ENCODE measurements at places on chromosomes 5 and 9.

- H3K36me3 ChIP-seq = no peaks in the 10 kb centered on the region
- H3K27ac ChIP-seq = no peak overlapping the region
- no peaks in the 10 kb centered on the region for H3K4me1 ChIP-seq
- H3K4me3 ChIP-seq = no peak overlapping the region
- H3K27me3 ChIP-seq = no peaks in the 10 kb centered on the region
- DNase-seq = no peak
Observed at GRCh38 chr5:14006823-14007520, 62.5 kb upstream of the DNAH5 start.

DNA sequence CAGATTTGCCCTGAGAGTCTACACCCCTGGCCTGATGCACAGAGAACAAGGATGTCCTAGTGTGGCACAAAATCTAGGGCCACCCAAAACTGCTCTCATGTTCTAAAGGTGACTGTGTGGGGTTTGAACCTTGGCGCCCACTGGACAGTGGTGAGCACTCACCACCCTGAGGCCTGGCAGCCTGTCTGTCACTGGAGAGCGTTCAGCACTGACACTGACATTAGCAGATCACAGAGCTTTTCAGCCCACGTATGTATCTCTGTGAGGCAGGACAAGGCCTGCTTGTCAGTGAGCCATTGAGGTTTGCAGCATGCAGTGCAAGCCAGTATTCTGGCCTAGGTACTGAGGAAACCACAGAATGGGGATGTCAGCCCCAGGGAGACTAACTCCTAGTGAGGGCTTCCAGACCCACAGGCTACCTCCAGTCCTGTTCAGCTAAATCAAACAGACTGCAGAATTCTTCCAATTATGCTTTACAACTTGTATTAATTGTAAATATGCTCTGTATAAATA lies 38.9 kb upstream of the SLC2A8 start:
- no peaks in the 10 kb centered on the region for H3K27me3 ChIP-seq
- H3K4me3 ChIP-seq = no peak overlapping the region
- H3K27ac ChIP-seq = peak overlapping the region; percentile 14
- no peak for DNase-seq
- H3K36me3 ChIP-seq = no peaks in the 10 kb centered on the region

- H3K27ac ChIP-seq = no peak overlapping the region
- H3K4me1 ChIP-seq = no peaks in the 10 kb centered on the region
- no peak overlapping the region for H3K4me3 ChIP-seq
Observed at GRCh38 chr9:84228130-84228720, 112.3 kb downstream of the SLC28A3 start.

DNA sequence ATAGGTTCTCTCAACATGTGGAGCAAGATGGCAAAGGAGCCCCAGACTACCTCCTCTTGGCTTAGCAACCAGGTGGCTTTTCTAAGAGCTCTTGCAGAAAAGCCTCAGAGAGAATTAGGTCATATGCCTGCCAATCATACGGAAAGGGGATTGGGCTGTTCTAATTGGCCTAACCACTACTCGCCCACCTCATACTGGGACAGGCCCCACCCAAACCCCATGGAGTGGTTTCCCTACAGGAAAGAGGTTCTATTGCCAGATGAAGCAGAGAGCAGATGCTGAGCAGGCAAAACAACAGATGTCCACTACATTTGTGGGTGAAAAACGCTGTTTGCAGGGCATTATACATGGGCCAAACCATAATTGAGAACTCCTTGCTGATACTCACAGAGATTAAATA lies 29.0 kb downstream of the ABLIM3 start:
- H3K36me3 ChIP-seq = no peaks in the 10 kb centered on the region
- no peaks in the 10 kb centered on the region for H3K4me1 ChIP-seq
- DNase-seq = no peak
- H3K27me3 ChIP-seq = no peaks in the 10 kb centered on the region
- H3K27ac ChIP-seq = no peak overlapping the region

GRCh38 chr9:38361473-38361850 lies 31.0 kb upstream of the ALDH1B1 start:
- H3K27ac ChIP-seq = no peak overlapping the region
- H3K4me3 ChIP-seq = no peak overlapping the region
- H3K4me1 ChIP-seq = no peaks in the 10 kb centered on the region
- H3K36me3 ChIP-seq = no peaks in the 10 kb centered on the region

DNA sequence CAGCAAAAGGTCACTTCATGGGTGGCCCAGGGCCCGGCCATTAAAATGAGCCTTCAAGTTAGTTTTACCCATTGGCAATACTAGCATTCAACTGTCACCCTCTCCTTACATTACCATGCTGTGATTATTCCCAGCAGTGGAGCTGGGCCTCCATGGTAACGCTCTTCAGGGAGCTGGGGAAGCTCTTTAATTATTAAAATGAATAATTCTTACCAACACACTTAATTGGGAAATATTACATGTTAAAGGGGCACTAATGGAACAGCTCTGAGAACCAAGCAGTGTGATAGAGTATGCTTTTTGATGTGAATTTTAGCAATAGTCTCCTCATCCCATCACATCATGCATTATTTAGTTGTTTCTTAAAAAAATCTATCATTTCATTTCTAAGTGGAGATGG lies 187.2 kb downstream of the CEMIP2 start:
- DNase-seq = no peak
- H3K36me3 ChIP-seq = no peaks in the 10 kb centered on the region
- no peaks in the 10 kb centered on the region for H3K4me1 ChIP-seq
- no peak overlapping the region for H3K4me3 ChIP-seq

- H3K4me3 ChIP-seq = no peak overlapping the region
- H3K27ac ChIP-seq = no peak overlapping the region
Observed at GRCh38 chr5:15558681-15559080, 58.7 kb downstream of the FBXL7 start.

DNA sequence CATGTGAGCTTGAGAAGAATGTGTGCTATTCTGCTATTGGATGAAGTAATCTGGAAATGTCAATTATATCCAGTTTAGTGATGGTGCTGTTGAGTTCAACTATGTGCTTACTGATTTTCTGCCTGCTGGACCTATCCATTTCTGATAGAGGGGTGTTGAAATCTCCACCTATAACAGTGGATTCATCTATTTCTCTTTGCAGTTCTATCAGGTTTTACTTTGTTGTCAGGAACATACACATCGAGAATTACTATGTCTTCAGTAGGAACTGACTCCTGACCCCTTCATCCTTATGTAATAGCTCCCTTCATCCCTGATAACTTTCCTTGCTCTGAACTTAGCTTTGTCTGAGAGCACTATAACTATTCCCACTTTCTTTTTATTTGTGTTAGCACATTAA lies 16.7 kb upstream of the CDC14B start:
- no peaks in the 10 kb centered on the region for H3K4me1 ChIP-seq
- H3K27ac ChIP-seq = no peak overlapping the region
- H3K36me3 ChIP-seq = no peaks in the 10 kb centered on the region
- DNase-seq = no peak

- no peak for DNase-seq
- H3K4me3 ChIP-seq = no peak overlapping the region
- H3K4me1 ChIP-seq = peaks cover 5% of the 10 kb centered on the region
- H3K27ac ChIP-seq = no peak overlapping the region
Observed at GRCh38 chr5:169978714-169979113, 1.6 kb downstream of the INSYN2B start.

- no peaks in the 10 kb centered on the region for H3K36me3 ChIP-seq
- H3K4me3 ChIP-seq = no peak overlapping the region
- no peaks in the 10 kb centered on the region for H3K4me1 ChIP-seq
- no peak for DNase-seq
- H3K27me3 ChIP-seq = no peaks in the 10 kb centered on the region
Observed at GRCh38 chr9:38274800-38275199, 117.7 kb upstream of the ALDH1B1 start.

DNA sequence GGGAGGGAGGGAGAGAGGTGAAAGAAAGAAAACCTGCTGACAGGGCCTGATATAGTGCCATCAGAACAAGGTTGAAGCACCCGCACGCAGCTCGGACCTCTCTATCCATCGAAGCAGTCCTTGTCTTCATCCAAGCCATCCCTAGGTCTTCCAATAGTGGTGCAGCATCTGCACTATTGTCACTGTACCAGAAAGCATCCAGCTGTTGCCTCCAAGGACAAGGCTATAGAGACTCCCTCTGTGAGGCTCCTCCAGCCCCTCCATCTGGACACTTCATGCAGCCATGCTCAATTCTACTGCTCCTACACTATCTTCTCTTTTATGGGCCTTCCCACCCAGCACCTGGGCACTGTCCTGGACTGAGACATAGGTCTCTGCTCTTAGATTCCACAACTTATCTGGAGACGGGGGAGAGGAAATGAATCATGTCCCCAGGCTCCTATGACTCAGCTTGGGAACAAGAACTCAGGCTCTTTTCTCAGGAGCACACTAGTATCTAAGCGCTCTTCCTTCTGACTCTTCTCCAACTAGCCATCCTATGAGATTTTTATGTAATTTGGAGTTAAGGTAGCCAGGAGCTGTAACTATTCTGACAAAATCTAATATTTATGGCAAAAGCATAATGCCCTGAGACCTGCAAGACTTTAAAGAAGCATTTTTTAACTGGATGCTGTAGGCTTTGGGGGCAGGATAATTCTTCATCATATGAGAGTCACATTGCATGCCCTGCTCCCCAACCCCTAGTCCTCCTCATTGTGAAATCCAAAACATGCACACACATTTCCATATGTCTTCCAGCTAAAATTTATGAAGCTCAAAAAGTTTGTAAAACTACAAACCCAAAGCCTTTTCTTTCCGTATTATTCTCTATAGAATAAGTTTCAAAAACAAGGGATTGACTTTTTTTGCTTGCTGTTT lies 446.8 kb downstream of the CCDC171 start:
- H3K27me3 ChIP-seq = no peaks in the 10 kb centered on the region
- peak; percentile 52 for DNase-seq
- no peaks in the 10 kb centered on the region for H3K36me3 ChIP-seq

DNA sequence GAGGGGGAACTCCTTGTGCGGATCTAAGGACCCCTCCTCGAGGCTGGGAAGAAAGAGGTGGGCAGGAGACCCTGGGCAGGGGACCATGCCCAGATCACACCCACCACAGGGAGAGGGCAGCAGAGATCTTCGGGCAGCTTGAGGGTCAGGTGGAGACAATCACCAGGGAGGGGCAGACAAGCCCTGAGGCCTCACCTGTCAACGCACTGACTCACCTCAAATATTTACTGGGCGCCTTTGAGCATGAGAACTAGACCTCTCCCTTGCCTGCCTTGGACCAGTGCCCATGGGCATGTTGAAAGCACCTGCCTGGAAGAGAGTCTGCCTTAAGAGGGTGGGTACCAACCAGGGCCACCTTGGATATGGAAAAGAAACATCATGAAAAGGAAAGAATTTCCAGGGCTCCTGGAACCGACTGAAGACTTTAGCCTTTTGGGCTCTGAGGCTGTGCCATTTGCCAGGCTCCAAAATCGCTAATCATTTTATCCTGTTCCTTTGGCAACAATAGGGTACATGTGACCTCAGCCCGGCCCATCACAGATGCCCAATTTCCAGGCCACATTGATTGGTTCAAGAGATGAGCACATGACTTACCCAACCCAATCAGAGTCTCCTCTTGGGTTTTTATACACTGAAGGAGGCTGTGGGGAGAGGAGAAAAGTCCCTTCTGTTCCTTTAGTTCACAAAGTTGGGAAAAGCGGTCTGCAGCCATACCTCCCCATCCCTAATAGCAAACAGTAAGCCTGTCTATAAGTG lies 10.4 kb upstream of the SPINK4 start:
- no peak overlapping the region for H3K4me3 ChIP-seq
- H3K4me1 ChIP-seq = peaks cover 10% of the 10 kb centered on the region
- no peak overlapping the region for H3K27ac ChIP-seq
- H3K27me3 ChIP-seq = no peaks in the 10 kb centered on the region
- DNase-seq = peak; percentile 89

- no peak for DNase-seq
- H3K4me1 ChIP-seq = no peaks in the 10 kb centered on the region
- no peaks in the 10 kb centered on the region for H3K36me3 ChIP-seq
Observed at GRCh38 chr9:36021968-36022367, 14.7 kb upstream of the RECK start.

DNA sequence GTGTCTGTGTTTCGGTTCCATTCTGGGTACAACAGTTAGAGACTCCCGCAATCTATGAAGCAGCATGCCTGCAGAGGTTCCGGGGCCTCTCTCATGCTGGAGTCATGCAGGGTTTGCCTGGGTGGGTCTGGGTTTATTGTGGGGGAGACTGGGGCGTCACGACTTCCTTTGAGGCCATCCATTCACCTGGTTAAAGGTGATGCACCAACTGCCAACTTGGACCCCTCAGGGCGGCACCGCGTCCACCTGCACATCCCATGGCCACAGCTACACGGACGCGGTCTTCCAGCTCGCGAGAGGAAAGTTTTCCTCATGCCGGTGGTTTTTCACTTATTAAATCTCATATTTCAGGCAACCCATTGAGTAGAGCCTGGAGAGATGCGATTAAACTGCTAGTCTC lies 30.9 kb upstream of the IRX4 start:
- no peak overlapping the region for H3K27ac ChIP-seq
- H3K36me3 ChIP-seq = no peaks in the 10 kb centered on the region
- no peaks in the 10 kb centered on the region for H3K4me1 ChIP-seq
- no peak overlapping the region for H3K4me3 ChIP-seq
- no peak for DNase-seq
- H3K27me3 ChIP-seq = no peaks in the 10 kb centered on the region

GRCh38 chr5:180331647-180331950 lies 21.5 kb downstream of the GFPT2 start:
- peak overlapping the region; percentile 75 for H3K27ac ChIP-seq
- peaks cover 9% of the 10 kb centered on the region for H3K4me1 ChIP-seq
- H3K27me3 ChIP-seq = no peaks in the 10 kb centered on the region
- no peak overlapping the region for H3K4me3 ChIP-seq
- DNase-seq = peak; percentile 43

DNA sequence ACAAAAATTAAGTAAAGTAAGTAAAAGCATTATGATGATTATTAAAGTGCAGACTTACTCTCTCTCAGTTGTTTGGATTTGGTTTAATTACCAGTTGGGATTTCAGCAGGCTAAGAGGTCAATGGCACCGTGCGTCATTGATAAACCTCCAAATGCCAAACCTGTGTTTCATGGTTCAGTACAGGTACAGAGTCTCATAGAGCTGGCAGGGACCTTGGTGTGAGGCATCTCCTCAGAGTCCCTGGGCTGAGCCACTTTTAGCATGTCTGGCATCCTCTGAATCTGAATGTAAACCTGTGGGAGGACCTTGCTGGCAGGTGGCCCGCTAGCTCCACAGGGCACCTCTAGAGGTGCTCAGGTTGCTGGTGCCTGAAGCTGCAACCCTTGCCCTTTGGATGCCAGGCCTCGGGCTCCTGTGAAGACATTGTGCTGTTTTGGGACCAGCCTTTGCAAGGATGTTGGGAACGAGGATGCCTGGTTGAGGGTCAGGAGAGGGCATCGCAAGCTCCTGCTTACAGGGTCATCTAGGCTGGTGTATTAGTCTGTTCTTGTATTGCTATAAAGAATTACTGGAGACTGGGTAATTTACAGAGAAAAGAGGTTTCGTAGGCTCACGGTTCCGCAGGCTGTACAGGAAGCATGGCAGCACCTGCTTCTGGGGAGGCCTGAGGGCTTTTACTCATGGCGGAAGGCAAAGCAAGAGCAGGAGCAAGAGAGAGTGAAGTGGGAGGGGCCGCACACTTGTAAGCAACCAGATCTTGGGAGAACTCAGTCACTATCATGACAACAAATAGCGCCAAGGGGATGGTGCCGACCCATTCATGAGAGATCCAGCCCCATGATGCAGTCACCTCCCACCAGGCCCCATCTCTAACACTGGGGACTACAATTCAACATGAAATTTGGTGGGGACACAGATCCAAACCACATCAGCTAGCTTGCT lies 14.9 kb upstream of the STC2 start:
- no peak overlapping the region for H3K27ac ChIP-seq
- H3K4me3 ChIP-seq = no peak overlapping the region
- H3K36me3 ChIP-seq = no peaks in the 10 kb centered on the region
- no peaks in the 10 kb centered on the region for H3K27me3 ChIP-seq
- no peaks in the 10 kb centered on the region for H3K4me1 ChIP-seq
- DNase-seq = no peak

GRCh38 chr5:36156619-36157018 lies 4.7 kb downstream of the SKP2 start:
- H3K4me1 ChIP-seq = peaks cover 40% of the 10 kb centered on the region
- DNase-seq = peak; percentile 58
- no peak overlapping the region for H3K4me3 ChIP-seq
- no peaks in the 10 kb centered on the region for H3K27me3 ChIP-seq
